ENCODE measurements at places on chromosomes 5 and 9.

GRCh38 chr9:19471737-19472648 lies 63.2 kb downstream of the ACER2 start:
- peak; percentile 76 for DNase-seq

GRCh38 chr9:90843525-90843924 lies 41.9 kb downstream of the SYK start:
- DNase-seq, result no peak

GRCh38 chr5:33369485-33370465 lies 71.0 kb upstream of the TARS1 start:
- peak; percentile 71 for DNase-seq

- no peak for DNase-seq
Observed at GRCh38 chr9:98906273-98907040, 37.2 kb upstream of the COL15A1 start.

DNA sequence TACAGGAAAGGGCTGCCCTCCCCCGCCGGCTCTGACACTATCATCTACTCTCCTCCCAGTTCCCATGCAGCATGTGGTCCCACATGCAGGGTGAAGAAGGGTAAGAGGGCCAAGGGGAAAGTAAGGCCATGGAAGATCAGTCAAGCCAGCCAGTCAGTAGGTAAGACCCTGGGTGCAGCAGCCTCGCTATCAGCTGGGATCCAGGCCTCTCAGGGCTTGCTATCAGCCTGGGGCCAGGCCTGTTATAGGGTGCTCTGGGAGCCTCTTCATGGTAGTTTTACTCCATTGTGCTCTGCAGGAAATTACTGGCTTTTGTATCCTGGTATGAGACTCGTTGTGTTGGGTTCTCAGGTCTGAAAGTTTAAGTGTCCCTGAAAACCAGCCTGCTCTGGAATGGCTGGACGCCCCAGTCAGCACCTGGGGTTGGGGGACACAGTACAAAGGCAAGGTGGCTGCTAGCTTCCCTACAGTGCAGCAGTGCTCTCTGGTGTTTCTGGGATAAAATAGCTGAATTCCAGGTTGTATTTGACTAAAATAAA lies 21.4 kb downstream of the SLC22A4 start:
- no peak for DNase-seq

- no peak for DNase-seq
Observed at GRCh38 chr9:94082553-94082952, 1.7 kb upstream of the PTPDC1 start.

DNA sequence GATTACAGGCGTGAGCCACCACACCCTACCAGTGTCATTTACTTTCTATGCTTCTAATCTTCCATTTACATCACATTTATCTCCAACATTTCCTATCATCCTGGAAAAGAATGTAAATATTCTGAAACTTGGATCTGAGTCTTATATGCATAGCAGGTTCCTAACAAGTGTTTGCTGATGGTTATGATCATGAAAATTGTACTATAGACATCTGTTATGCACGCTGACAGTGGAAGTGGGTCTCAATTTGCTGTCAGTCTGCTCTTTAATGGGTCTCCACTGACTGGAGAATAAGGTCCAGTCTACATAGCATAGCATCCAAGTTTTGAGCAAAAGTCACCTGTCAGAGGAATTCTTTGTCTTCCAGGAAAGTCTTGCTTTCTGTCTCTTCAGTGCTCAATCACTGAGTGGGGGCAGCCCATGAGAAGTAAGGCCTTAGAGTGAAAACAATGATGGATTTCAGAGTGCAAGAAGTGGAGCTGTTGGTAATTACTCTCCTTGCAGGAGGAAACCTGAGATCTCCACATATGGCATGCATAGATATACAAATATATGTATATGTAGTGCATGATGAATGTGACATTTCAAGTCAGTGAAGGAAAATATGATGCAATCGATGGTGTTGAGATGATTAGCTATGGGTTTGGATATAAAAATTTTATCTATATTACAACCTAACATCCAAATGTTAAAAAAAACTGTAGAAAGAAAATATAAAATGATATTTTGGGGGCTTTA lies 29.2 kb upstream of the MSANTD3 start:
- DNase-seq, result no peak

DNA sequence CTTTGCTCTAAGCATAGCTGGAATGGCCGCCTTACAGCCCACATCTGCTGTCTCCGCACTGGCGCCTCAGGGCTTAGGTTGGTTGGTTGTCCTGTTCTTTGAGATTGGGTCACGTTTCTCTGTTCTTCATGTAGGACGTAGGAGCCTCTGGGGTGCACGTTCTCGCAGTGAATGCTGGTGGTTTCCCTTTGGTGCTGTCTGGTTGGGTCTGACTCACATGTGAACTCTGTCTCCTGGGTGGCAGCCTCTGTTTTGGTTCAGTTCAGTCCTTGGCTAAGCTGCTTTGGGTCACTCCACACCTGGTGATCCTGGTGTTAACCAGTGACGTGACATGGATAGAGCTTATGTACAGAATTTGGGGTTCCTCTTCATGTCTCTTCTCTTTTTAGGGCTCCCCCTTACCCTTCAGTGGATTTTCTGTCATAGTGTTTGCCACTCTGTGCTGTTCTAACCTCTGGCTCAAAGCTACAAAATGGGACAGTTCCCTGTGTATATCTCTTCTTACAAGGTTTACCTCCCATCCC lies 12.6 kb upstream of the LPCAT1 start:
- no peak for DNase-seq

GRCh38 chr5:154778534-154778933 lies 23.4 kb downstream of the LARP1 start:
- DNase-seq, result no peak

DNA sequence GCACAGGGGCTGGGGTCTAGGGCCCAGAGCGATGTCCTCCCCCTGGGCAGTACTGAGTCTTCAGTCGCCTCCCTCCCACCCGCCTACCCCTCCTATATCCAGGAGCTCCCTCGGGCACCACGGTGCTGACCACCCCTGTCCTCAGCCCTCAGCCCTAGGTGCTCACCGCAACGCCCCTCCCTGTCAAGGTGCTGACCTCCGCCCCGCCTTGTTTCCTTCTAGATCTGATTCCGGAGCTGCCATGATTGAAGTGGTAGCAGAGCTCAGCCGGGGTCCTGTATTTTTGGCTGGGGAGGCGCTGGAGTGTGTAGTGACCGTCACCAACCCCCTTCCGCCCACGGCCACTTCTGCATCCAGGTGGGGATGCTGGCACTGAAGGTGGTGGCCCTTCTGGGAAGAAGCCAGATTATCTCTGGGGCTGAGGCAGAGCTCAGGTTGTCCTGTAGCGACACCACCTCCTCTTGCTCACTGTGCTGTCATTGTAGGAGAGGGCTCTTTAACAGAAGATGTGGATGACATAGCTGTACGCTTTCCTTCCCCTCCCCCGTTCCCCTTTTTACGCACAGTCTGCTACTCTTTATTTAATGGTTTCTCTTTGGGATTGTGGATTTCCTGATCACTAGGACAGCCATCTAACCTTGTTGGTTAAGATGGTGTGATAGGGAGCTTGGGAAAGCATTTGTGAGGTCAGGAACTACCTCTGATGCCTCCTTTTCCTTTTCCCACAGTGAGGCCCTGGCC lies 598 bp downstream of the RGP1 start:
- no peak for DNase-seq

DNA sequence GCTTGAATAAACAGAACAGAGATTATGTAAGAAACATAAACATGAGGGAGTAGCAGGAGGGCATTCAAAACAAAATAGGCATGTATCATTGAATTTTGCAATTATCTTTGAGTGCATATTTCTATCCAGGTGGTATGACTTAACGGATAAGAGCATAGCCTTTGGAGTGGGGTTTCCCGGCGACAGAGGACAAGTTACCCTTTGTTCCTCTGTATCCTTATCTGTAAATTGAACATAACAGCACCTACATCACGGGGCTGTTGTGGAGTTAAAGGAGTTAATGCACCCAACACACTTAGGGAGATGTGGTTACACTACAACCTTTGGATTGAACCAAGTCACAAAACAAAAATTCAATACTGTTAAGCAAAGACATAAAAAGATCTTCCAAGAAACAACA lies 314.6 kb upstream of the KIF2A start:
- DNase-seq, result no peak

DNA sequence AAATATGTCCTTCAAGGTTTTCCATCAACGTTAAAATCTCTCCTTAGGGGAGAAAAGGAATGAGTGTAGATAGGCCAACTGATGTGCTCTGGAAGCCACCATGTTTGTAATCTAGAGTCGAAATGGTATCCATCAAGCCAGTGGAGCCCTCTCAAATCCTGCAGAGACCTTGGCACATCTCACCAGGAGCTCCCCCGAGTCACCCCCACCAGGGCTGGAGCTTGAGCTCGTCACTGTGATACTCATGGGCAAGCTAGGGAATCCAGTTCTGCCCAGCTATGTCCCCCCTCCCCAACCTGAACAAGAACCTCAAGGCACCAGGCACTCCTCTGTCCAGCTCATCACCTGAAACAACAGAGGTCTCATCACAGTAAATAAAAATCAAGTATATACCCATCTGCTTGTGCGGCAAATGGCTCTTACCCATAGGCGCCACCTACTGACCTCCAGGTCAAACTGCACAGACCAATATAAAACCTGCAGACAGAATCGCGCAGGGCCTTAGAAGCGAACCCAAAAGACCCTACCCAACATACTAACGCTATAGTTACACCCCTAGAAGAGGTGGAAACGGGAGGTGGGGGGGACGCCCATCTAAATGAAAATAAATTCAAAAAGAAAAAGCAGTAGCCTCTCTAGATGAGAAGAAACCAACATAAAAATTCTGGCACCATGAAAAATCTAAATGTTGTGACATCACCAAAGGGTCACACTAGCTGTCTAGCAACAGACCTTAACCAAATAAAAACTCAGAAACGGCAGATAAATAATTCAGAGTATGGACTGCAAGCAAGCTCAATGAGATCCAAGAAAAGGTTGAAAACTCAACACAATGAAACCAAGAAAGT lies 75.0 kb downstream of the TTC39B start:
- peak; percentile 44 for DNase-seq

DNA sequence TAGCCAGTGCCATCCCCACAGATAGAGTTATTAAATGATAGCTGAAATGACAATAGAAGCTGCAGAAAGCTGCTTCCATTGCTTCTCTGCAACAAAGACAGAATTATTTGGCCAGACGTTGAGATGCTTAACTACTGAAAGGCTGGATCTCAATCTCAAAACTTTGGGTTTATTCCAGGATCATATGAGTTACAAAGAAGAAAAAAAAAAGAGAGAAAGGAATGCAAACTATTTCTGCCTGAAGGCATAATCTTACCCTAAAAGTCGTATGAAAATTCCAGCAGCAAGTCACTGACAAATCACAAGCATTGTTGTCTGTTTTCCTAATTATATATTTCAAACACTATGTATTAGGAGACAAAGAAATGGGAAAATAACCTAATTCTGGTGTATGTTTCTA lies 12.8 kb upstream of the TYRP1 start:
- DNase-seq, result peak; percentile 94

GRCh38 chr9:36082931-36083330 lies 46.2 kb downstream of the RECK start:
- no peak for DNase-seq

GRCh38 chr5:114223866-114224265 lies 138.0 kb upstream of the KCNN2 start:
- peak; percentile 65 for DNase-seq

GRCh38 chr5:114327987-114328386 lies 33.9 kb upstream of the KCNN2 start:
- no peak for DNase-seq

- peak; percentile 23 for DNase-seq
Observed at GRCh38 chr5:173302546-173303155, 25.6 kb downstream of the STC2 start.

DNA sequence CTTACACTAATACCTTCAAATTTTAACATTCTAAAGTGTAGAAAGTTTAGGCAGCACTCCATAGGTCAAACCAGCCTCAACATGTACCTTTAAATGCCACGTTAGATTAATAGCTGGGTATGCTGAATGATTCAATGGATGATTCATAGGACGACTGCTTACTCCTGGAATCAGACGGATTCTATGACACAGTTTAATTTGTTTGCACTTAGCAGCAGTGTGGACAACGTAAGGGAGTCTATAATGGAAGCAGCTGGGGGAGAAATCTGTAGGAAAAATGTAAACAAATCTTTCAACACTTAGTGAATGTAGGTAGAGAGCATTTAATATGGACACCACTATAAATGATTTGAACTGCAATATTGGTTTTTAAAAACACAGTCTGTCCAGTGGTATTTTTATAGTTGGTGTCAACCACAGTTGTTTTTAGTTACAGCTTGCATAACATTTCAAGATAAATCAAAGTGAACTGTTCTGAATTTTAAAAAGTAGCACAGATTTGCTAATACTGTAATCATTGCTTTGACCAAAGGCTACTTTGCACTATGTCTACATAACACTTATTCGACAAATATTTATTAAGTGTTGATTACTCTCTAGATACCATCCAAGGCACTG lies 701.5 kb upstream of the MEF2C start:
- DNase-seq, result no peak

DNA sequence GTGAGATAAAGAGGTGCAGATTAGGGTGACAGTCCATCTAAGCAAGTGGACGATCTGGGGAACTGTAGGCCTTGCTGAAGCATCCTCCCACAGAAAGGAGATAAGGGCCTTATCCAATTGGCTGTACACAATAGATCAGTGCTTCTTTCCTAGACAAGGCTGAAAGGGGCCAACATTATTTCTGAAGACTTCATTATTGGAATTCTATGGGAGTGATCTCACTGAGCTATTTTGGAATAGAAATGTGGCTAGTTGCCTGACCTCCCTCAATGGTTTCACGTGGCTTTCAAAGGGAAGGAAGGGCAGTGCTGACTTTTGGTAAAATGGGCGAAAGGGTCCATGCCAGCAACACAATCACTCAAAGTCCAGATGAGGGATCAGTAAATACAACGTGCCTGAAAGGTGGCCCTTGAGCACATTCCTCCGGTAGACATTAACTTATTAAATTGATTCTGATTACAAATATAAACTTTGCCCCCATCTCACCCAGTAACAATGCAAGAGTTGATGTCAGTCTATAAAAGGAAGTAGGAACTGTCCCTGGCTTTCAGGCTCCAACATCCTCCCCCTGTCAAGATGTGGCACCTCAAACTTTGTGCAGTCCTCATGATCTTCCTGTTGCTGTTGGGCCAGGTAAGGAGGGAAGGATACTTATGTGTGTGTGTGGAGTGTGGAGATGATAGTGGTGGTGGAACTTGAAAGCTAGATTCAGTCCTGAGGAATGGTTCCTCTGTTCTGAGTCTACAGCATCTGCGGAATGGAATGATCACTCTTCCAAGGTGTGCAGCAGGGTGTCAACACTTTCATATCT lies at the start of gene LEAP2:
Gene LEAP2 (plus strand): TSS at position 550 of the 811 bp plus-strand sequence. CDS start 27 bp downstream, at position 577.
- no peak for DNase-seq

DNA sequence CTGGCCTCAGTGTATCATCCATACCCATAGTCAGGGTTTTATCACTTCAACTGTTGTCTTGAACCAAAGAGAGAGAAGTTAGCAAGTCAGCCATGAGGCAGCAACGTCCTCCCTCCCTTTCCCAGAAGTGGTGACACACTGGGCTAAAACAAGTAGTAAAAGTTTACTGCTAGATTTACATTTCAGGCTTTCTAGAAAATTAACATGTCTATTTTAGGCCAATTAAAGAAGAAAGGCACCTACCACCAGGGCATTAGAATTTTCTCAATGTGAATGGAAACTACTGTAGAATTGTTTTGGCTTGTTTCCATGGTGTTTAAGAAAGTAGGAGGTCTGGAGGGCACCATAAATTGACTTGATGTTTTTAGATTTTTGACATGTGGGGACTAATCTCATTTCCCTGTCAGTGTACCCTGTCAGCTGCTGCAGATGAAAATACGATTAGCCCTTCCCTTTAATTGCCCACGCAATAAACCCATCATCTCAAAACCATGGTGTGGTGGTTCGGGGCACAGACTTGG lies 121.8 kb upstream of the ELL2 start:
- no peak for DNase-seq

- DNase-seq, result no peak
Observed at GRCh38 chr9:110047955-110048402, 160.0 kb downstream of the C9orf152 start.

GRCh38 chr9:107836300-107836699 lies 346.7 kb upstream of the KLF4 start:
- DNase-seq, result no peak

Data from SK-MEL-5 (cell line).